ENCODE measurements at places on chromosomes 4 and X.

DNA sequence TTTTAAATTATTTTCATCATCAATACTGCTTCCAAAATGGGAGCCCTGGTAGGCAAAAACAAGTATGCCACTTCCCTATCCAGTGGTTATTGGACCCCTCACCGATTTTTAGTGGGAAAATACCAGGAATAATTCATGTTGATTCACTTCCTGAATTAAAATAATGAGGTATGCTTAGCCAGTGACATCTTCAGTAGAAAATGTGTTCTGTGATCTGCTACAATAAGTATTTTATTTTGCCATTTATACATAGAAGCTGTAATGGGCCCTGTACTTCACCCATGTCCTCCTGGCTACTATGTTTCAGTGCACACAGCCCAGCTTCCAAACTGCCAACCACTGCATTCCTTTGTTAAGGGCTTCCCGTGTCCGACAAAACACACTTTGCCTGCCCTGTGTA lies 41.0 kb upstream of the KLHL34 start:
- DNase-seq: no peak

DNA sequence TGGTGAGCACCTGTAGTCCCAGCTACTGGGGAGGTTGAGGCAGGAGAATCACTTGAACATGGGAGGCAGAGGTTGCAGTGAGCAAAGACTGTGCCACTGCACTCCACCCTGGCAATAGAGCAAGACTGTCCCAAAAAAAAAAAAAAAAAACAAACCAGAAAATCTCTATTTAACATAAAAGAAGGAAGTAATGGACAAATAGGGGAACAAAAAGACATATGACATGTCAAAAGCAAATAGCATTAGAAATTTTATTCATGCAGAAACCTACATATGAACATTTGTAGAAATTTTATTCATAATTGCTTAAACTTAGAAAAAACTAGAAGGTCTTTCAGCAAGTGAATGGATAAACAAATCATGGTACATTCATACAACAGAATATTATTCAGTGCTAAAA lies 97.1 kb upstream of the SH3RF1 start:
- no peak for DNase-seq

GRCh38 chr4:145381163-145381562 lies 100.5 kb upstream of the SMAD1 start:
- no peak for DNase-seq

DNA sequence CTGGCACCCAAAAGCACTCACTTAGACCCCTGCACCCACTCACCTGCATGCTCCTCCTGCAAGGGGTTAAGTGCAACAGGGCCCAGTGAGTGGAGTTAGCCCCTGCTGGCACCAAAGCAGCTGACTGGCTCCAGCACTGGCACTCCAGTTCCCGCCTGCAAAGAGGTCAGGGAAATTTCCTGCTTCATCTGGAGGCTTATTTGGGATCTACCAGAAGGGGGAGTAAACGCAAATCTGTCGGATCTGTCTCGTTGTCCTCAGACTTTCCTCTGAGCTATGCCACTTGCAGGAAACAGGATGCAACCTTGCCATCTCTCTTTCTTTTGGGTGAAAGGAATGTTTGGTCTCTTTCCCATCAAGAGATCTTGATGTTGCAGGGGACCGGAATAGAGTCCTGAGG lies 435.6 kb downstream of the PCDH10 start:
- DNase-seq: no peak

GRCh38 chr4:117634716-117635115 lies 399.6 kb upstream of the NDST3 start:
- DNase-seq: no peak

- DNase-seq: no peak
These were observed 53.0 kb downstream of the JADE3 start for GRCh38 chrX:46965125-46965758.

DNA sequence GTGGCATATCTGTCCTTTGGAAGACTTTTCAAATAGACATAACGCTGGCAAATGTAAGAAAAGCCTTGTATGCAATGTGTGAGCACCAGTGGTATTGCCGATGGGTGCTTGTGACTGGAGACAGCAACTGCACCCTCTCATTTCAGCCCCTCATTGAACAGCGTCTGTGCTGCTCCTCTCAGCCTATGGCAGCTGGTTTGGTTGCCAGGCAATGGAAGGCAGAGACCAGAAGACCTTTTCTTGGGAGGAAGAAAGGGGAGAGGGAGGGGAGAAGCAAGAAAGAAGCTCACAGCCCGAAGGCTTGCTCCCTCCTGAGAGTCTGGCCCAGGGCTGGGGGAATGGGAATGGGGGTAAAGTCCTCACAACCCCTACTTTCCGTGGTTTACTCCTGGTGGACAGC lies 20.2 kb downstream of the ZCCHC13 start:
- DNase-seq: no peak

DNA sequence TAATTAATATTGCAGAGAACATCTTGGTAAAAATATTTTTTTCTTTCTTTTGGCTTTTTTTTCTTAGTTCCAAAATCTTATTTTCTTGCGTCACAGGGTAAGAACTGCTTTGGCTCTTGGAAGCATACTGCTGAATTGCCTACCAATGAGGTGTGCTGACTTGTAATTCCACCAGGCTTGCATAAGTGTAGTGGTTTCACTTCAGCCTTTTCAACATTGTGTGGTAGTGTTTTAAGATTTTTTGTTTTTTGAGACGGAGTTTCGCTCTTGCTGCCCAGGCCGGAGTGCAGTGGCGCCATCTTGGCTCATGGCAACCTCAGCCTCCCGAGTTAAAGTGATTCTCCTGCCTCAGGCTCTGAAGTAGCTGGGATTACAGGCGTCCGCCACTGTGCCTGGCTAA lies 42.4 kb downstream of the N4BP2 start:
- no peak for DNase-seq

DNA sequence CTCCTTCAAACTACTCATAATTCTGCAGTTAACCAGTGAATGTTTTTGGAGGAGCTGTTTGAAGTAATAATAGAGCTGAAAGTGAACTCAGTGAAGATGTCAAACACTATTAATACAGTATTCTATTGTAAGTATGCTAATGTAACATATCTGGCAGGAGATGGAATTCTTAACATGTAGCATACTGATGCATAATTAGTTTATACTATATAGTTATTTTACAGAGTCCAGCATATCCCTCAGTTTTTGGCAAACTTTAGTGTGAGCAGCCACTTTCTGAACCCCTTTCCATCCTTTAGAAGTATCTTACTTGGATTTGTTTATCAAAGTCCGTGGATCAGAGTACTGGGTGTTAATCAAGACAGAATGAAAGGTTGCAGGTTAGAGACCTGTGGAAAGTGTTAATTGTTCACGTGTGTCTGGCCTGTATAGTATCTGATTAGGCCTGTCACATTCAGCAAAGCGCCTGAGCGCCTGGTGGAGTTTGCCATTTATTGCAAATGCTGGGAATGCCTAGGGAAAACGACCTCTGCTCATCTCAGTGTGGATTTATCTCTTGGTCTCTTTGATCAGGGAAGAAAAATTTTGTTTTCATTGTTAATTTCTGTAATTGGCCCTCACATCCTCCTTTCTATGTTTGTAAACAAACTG lies 251.7 kb upstream of the MAD2L1 start:
- DNase-seq: no peak

DNA sequence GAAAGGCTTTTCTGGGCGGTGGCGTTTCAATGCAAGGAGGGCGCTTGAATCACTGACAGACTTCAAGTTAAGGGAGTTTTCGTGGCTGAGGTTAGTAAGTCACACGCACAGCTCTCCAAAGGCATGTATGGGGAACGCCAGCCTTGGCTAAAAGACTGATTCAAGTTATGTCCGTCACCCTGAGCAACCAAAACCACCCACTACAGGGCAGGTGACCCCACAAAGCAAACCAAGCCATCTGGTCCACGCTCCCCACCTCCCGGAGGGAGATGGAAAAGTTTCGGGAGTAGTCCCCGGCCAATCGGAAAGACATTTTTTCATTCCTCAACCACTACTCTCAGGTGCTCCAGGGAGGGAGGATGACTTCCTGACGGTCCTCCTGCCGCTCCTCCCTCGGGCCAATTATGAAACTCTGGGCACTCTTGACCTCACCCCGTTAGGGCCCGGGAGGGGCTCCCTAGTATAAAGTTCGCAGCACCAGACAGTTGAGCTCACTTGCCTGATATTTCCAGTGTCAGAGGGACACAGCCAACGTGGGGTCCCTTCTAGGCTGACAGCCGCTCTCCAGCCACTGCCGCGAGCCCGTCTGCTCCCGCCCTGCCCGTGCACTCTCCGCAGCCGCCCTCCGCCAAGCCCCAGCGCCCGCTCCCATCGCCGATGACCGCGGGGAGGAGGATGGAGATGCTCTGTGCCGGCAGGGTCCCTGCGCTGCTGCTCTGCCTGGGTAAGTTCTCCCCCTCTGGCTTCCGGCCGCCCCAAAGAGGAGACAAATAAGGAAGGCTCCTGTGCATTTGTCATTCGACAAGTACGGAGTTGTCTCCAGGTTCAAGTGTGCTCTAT lies at the start of gene EREG:
TSS of gene EREG (plus strand) at position 494 of the 840 bp plus-strand sequence. CDS start at position 658, 164 bp downstream.
- DNase-seq: peak; percentile 7

DNA sequence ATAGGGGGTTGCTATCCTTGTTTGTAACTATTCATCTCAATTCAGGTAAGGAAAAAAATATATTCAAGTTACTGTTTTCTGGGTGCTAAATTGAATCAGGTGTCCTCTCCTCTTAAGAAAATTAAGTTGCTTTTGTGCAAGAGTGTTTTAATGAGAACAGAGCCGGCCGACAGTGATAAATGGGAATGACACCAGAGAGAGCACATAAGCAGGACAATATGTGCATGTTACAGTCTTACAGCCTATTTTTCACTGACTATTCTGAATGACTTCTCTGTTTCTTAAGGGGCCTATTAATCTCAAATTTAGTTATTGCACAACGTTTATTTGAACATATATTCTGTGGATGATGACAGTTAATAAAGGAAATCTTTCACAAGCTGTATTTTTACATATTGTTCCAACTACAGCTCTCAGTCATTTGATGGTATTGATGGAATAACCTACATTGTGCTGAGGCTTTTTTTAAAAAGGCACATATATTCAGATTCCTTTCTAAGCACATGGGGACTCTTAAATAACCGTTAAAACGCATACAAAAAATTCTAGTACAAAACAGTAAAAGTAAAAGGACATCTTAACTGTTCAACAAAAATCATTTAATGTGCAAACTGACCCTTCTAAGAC lies 68.4 kb downstream of the SLC10A7 start:
- DNase-seq: no peak

DNA sequence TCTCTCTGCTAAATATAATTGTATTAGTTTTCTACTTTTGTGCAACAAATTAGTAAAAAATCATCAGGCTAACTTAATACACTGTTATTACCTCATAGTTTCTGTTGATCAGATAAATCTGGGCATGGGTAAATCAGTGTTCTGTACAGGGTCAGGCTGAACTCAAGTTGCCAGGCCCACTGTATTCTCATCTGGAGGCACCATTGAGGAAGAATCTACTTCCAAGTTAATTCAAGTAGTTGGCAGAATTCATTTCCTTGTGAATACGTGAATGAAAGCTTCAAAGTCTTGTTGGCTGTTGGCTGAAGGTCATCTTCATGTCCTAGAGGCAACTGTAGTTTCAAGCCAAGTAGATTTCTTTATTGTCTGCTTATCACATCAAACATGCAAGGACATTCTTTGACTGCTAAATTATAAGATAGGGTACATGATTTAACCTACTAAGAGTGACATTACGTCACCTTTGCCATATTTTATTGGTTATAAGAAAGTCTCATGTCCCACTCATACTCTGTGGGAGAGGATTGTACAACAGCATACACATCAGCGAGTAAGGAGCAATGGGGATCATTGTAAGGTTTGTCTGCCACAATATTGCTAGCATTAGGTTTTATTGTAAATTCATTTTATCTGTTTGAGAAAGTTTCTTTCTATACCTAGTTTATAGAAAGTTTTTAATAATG lies 1219.0 kb downstream of the ARAP2 start:
- no peak for DNase-seq

- no peak for DNase-seq
These were observed 756.9 kb downstream of the FAT4 start for GRCh38 chr4:126071346-126072333.

DNA sequence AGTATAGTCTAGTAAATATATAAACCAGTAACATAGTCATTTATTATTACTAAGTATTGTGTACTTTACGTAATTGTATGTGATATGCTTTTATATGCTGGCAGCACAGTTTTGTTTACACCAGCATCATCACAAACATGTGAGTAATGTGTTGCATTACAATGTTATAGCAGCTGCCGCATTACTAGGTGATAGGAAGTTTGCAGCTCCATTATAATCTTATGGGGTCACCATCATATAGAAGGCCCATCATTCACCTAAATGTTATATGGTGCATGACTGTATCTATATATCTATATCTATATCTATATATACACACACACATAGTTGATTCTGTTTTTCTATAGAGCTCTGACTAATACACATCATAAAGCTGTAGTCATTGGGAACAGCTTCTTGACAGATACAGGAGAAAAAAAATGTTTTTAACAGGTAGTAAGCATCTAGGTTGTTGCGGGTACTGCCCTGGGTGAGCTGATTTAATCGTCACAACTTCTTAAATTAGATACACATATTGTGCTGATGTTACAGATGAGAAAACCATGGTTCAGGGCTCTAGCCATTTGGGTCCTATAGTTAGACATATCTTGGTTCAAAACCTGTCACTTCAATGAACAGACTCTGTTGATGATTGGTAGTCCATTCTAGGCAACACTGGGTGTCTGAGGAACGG lies 77.9 kb downstream of the CLNK start:
- no peak for DNase-seq

- no peak for DNase-seq
These were observed 8.9 kb downstream of the FATE1 start for GRCh38 chrX:151724563-151725337.

DNA sequence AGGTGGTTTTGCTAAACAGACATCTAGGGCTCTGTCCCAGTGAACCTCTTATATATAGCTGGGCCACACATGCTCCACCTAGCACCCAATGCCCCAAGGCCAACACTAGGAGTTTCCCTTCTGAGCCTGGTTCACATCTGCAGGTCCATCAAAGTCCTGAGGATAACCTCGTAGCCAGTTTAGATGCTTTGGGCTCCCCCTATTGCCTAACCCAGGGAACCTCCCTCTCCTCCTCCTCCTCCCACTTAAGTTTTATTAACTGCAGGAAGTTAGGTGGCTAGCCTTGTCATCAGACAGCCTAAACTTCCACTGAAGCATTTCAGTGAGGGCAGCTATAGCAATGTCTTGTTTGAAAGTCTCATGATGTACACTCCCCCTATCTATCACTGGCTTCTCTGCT lies 88.0 kb downstream of the GUCY2F start:
- DNase-seq: no peak

DNA sequence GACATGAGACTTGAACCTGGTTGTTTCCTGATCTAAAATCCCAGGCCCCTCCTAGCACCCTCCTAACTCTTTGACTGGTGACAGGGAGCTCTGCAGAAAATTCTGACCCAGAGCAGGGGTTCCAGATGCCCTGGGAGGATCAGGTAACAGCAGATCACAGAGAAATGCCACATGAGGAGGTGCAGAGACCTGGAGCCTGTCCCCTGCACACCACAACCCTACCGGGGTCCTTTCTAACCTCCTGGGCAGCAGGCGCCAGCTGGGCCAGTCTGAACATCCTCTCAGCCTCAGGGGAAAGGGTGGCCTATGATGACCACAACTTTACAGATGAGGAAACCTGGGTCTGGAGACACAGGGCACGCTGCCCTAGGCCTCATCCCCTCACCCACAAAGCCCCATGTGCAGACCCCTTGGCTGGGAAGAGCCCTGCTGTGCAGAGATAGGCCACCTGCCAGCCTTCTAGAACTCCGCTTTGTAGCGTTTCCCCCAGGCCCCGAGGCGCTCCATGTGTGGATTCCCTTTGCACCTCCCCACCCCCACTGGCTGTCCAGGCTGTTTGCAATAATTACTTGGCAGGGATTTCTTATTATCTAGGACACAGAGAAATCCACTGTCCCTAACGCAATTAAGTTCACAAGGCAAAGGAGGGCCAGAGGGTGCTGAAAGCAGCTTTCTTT lies 36.5 kb downstream of the WDR1 start:
- DNase-seq: no peak
